ENCODE measurements at places on chromosomes 5 and 9. TPM values are rescaled to one million over a fixed set of nuclear protein-coding genes. Genes with fewer than 3 reads are reported as not detected.

The NRARP gene
- total RNA-seq = 2.2 TPM

The SV2C gene
- not detected for total RNA-seq

DNA sequence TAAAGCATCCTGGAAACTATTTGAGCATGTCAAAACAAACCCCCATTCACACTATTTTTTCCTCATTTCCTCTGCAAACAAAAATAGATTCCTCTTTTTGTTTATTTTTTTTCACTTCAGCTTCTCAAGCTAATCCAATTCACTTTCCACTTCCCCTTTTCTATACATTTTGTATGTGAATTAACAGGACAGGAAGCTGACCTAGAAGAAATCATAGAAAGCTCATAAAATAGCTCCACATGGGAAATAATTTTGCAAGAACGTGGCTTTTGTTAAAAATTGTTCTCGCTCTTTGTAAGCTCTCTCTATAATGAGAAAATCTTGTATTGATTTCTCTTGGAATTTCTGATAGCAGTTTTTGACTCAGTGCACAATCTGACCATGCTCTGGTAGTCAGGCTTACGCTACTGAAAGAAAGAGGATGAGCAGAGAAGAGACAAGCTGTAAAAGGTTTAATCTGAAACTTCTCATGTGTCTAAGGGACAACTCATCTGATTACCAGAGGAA lies 215.8 kb downstream of the ADAMTS12 start:
- no peak for DNase-seq

- DNase-seq = no peak
These were observed 49.1 kb upstream of the TEK start for GRCh38 chr9:27059907-27060306.

DNA sequence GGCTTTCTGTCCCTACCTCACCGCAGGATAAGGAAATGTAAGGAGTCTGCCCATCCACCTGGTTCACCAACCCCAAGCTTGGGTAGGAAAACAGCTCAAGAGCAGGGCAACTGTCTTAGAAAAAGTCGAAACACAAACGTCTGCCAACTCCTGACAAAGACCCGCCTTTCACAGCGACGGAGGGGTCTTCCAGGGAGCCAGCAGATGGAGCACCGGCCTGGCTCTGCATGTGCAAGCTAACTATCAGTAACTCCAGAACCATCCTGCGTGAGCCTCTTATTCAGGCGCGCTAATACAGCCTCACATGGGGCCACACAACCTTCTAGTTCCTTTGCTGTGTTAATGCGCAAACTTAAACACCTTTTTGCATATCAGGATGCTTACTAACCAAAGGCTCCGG lies 26.9 kb downstream of the CAMSAP1 start:
- no peak for DNase-seq

GRCh38 chr5:39943811-39944210 lies 519.0 kb upstream of the DAB2 start:
- no peak for DNase-seq

- DNase-seq = no peak
These were observed 6.5 kb upstream of the TBC1D9B start for GRCh38 chr5:179914032-179914755.

Data from epithelial cell of proximal tubule (primary cell).